ENCODE measurements at places on chromosomes 2 and 18. TPM values are rescaled to one million over a fixed set of nuclear protein-coding genes. Genes with fewer than 3 reads are reported as not detected.

Gene COLEC12
- not detected for total RNA-seq

Gene MATN3
- not detected for total RNA-seq

Gene KCNG2
- total RNA-seq, result not detected

Gene CHRND
- not detected for total RNA-seq

Gene RIT2
- total RNA-seq, result not detected

Gene CPLX4
- not detected for total RNA-seq

DNA sequence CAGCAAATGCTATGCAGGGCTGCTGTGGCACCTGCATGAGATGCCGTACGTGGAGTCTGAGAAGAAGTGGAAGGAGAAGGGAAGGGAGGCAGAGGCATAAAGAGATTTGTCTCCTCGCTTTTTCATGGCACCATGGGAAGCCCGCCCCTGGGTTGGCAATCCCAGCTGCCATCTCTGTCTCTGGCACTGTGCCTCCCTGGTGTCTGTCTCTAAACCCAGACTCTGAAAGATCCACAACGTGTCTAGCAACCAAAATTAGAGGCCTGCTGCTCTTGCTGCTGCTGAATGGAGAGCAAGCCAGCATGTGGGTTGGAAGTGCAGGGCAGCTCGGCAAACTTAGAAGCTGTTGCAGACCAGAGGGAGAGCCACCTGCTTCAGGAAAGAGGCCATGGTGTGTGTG is 53.1 kb downstream of the INO80C start:
- H3K27me3 ChIP-seq, result no peaks in the 10 kb centered on the region
- H3K4me3 ChIP-seq, result no peak overlapping the region
- H3K4me1 ChIP-seq, result no peaks in the 10 kb centered on the region
- no peak for DNase-seq
- H3K27ac ChIP-seq, result no peak overlapping the region

GRCh38 chr18:48452861-48453323 is 43.7 kb upstream of the ZBTB7C start:
- H3K36me3 ChIP-seq, result no peaks in the 10 kb centered on the region
- no peak overlapping the region for H3K27ac ChIP-seq
- peaks cover 37% of the 10 kb centered on the region for H3K4me1 ChIP-seq
- H3K4me3 ChIP-seq, result no peak overlapping the region
- no peak for DNase-seq

- no peaks in the 10 kb centered on the region for H3K27me3 ChIP-seq
- H3K4me1 ChIP-seq, result peaks cover 3% of the 10 kb centered on the region
- H3K27ac ChIP-seq, result no peak overlapping the region
- DNase-seq, result no peak
Observed at GRCh38 chr2:19885791-19886190, 16.0 kb downstream of the TTC32 start.

DNA sequence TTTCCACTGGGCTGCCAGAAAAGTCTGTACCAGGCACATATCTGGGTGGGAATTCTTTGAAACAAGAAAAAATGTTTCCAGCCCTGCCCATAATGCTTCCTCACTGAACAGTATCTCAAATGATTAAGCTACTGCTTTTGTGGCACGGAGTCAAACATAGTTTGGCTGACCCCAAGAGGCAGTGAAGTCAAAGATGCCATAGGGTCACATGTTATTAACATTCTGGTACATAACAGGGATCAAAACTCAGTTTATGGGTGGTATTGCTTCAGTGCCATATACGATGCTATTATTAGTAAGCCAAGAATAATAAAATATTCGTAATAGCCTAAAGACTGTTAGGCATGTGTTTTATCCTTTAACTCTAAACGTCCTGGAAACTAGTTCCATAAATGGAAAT is 112.4 kb downstream of the FEZ2 start:
- H3K4me1 ChIP-seq, result no peaks in the 10 kb centered on the region
- no peak overlapping the region for H3K4me3 ChIP-seq
- no peak for DNase-seq
- no peaks in the 10 kb centered on the region for H3K27me3 ChIP-seq
- H3K27ac ChIP-seq, result no peak overlapping the region
- no peaks in the 10 kb centered on the region for H3K36me3 ChIP-seq

- peaks cover 43% of the 10 kb centered on the region for H3K4me1 ChIP-seq
- H3K4me3 ChIP-seq, result no peak overlapping the region
- no peak for DNase-seq
- no peaks in the 10 kb centered on the region for H3K36me3 ChIP-seq
- no peaks in the 10 kb centered on the region for H3K27me3 ChIP-seq
- no peak overlapping the region for H3K27ac ChIP-seq
Observed at GRCh38 chr2:85992611-85993010, 103.8 kb upstream of the ST3GAL5 start.

GRCh38 chr2:239749272-239749873 is 275.8 kb downstream of the NDUFA10 start:
- H3K4me1 ChIP-seq, result peaks cover 27% of the 10 kb centered on the region
- no peaks in the 10 kb centered on the region for H3K27me3 ChIP-seq
- H3K27ac ChIP-seq, result no peak overlapping the region
- no peak for DNase-seq

DNA sequence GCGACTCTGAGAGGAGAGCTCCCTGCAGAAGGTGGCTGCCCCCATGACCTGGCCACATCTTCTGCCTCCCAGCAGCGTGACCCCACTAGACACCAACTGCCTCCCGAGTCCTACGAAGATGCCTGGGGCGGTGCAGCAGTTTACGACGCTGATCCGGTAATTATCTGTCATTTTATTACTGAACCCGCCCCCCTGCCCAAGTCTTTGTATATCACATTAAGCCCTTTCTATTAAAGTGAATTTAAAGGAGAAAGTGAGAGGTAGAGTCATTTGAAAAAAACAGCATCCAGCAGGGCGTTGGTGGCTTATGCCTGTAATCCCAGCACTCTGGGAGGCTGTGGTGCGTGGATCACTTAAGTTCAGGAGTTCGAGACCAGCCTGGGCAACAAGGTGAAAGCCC is 33.4 kb downstream of the ABCG8 start:
- no peak overlapping the region for H3K27ac ChIP-seq
- H3K36me3 ChIP-seq, result no peaks in the 10 kb centered on the region
- DNase-seq, result no peak
- peaks cover 2% of the 10 kb centered on the region for H3K27me3 ChIP-seq
- no peaks in the 10 kb centered on the region for H3K4me1 ChIP-seq

DNA sequence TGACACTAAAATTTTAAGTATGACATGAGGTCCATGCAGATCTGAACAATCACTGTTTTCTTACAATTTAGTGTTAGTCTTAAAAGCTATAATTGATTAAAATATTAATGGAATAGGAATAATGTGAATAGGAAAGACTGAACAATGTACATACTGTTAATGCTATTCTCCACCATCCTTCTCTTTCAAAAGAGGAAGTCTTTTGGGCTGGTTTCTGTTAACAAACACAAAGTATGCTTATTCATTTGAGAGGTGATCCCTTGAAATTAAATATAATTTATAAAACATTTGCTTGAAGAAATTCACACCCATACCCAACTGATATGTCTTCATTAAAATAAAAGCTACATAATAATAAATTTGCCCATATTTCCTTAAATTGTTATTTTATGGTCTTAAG is 2.3 kb downstream of the STPG4 start:
- no peak overlapping the region for H3K4me3 ChIP-seq
- no peaks in the 10 kb centered on the region for H3K27me3 ChIP-seq
- H3K36me3 ChIP-seq, result peaks cover 25% of the 10 kb centered on the region
- no peaks in the 10 kb centered on the region for H3K4me1 ChIP-seq

DNA sequence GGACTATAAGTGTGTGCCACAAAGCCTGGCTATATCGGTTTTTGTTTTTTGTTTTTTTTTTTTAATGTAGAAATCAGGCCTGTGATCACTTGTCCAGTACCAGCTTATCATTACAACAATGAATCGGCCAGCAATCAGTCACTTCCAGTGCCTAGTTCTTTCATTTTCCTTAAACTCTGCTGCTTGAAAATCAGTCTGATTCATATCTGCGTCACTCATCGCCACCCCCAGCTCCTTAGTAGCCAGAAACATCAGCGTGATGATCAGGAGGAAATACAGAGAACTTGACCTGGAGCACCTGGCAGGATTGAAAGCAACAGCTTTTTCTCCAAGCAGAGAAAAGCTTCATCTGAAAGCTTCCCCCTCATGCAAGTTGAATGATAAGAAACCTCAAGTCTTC is 75.4 kb downstream of the SPTBN1 start:
- DNase-seq, result no peak
- no peak overlapping the region for H3K27ac ChIP-seq
- no peaks in the 10 kb centered on the region for H3K36me3 ChIP-seq
- H3K4me3 ChIP-seq, result no peak overlapping the region
- H3K27me3 ChIP-seq, result no peaks in the 10 kb centered on the region

DNA sequence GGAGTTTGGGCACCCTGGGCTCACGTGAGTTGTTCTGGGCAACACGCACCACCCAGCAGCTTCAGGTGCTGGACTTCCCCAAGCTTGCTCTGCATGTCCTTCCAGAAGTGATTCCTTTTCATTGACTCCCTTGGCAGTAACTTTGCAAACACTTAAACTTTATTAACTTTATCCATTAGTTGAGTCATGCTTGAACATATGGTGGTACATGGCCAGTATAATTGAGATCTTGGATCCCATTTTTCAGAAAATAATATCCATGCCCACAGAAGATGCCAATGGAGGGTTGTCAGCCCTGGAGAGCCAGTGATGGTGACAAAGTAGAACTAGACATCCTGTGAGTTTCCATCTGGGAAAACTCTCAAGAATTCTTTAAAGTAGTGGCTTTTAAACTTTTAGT is 144.2 kb downstream of the COPS8 start:
- H3K36me3 ChIP-seq, result no peaks in the 10 kb centered on the region
- H3K4me3 ChIP-seq, result no peak overlapping the region
- DNase-seq, result no peak
- no peak overlapping the region for H3K27ac ChIP-seq
- no peaks in the 10 kb centered on the region for H3K27me3 ChIP-seq

GRCh38 chr18:56221195-56222065 is 417.0 kb downstream of the TXNL1 start:
- H3K36me3 ChIP-seq, result no peaks in the 10 kb centered on the region
- H3K27ac ChIP-seq, result no peak overlapping the region
- H3K27me3 ChIP-seq, result no peaks in the 10 kb centered on the region

DNA sequence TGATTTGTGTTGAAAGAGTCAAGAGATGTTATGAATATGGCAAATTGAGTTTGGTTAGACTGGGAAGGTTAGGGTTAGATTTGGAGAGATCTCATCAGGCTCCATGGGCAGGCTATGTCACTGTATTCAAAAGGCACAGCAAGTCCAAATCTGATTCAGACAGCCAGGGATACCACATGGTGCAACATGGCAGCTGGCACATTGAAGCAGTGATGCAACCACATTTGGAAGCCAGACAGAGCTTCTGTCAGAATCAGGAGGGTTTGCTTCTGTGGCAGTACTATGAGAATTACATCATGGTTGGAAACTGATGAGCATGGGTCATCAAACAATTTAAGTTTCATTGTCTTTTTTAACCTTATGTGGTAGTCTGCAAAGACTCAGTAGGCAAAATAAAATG is 772.2 kb downstream of the SUCLG1 start:
- no peak for DNase-seq
- H3K27me3 ChIP-seq, result no peaks in the 10 kb centered on the region
- H3K27ac ChIP-seq, result no peak overlapping the region
- H3K36me3 ChIP-seq, result no peaks in the 10 kb centered on the region

GRCh38 chr2:230870544-230871360 is 6.0 kb downstream of the ITM2C start:
- no peak overlapping the region for H3K4me3 ChIP-seq
- H3K27ac ChIP-seq, result no peak overlapping the region
- H3K36me3 ChIP-seq, result peaks cover 6% of the 10 kb centered on the region
- H3K4me1 ChIP-seq, result peaks cover 43% of the 10 kb centered on the region

GRCh38 chr18:56641714-56642337 is 3.4 kb upstream of the TXNL1 start:
- H3K27ac ChIP-seq, result no peak overlapping the region
- H3K4me1 ChIP-seq, result peaks cover 12% of the 10 kb centered on the region
- no peaks in the 10 kb centered on the region for H3K27me3 ChIP-seq
- no peaks in the 10 kb centered on the region for H3K36me3 ChIP-seq
- H3K4me3 ChIP-seq, result no peak overlapping the region

DNA sequence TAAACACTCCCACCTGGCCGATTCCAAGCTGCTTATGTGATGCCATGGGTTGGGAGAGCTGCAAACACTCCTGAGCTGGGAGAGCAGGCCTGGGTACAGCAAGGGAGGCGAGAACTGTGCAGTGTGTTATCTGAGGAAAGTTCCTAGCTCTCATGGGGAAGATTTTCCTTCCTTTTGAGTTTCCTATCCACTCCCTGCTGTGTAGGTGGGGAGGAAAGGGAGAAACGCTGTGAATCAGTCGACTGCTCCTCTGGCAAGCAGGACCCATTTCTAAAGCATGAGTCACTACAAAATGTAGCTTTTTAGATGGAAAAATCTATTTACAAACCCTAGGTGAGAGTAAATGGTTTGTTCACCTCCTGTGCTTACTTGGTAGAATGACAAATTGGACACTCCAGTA is 80.4 kb downstream of the SH3RF3 start:
- no peaks in the 10 kb centered on the region for H3K36me3 ChIP-seq
- no peak for DNase-seq
- H3K4me3 ChIP-seq, result no peak overlapping the region

GRCh38 chr2:221309892-221310583 is 262.1 kb downstream of the EPHA4 start:
- DNase-seq, result no peak
- no peaks in the 10 kb centered on the region for H3K4me1 ChIP-seq
- H3K27ac ChIP-seq, result no peak overlapping the region
- no peak overlapping the region for H3K4me3 ChIP-seq

GRCh38 chr2:71502941-71503738 is 49.8 kb downstream of the DYSF start:
- H3K27ac ChIP-seq, result no peak overlapping the region
- H3K27me3 ChIP-seq, result no peaks in the 10 kb centered on the region
- no peak for DNase-seq
- no peaks in the 10 kb centered on the region for H3K4me1 ChIP-seq
- H3K4me3 ChIP-seq, result no peak overlapping the region

DNA sequence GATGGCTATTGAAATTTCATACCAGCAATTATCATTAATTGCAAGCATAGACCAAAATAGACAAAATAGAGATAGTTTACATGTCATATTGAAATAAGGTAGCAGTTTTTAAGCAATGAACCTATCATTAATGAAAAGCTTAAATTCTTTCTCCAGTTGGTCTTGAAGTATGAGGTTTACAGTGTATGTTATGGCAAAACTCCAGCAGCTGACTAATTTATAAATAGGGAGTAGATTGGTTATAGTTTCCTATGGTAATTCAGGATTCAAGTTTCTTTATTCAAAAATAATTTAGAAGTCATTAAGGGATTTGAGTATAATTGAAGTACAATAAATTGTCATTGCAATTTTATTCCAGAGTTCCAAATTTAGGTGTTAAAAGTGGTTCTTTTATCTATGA is 69.6 kb upstream of the COL5A2 start:
- no peak overlapping the region for H3K4me3 ChIP-seq
- no peaks in the 10 kb centered on the region for H3K27me3 ChIP-seq
- H3K36me3 ChIP-seq, result no peaks in the 10 kb centered on the region
- no peaks in the 10 kb centered on the region for H3K4me1 ChIP-seq

Measured in CD4-positive, alpha-beta T cell (primary cell).